ENCODE measurements at places on chromosomes 6 and 20.
A peak's percentile ranks its signal among the peaks of the same experiment; 100 is the strongest.

- DNase-seq, result no peak
These were observed 443.8 kb upstream of the SPTLC3 start for GRCh38 chr20:12564979-12565378.

DNA sequence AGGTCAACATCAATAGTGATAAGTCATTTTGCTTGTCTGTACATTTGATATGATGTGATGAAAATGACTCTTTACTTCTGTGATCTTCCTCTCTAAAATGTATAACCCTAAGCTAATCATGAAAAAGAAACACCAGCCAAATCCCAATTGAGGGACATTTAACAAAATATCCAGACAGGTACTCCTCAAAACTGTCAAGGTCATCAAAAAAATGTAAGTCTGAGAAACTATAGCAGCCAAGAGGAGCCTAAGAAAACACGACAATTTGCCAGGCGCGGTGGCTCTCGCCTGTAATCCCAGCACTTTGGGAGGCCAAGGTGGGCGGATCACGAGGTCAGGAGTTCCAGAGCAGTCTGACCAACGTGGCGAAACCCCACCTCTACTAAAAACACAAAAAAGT, 708.5 kb upstream of the ID4 start:
- no peak for DNase-seq

GRCh38 chr6:159094444-159095252, 49.9 kb upstream of the TAGAP start:
- DNase-seq, result no peak

- peak; percentile 43 for DNase-seq
These were observed 109.3 kb downstream of the GPX5 start for GRCh38 chr6:28634761-28635546.

DNA sequence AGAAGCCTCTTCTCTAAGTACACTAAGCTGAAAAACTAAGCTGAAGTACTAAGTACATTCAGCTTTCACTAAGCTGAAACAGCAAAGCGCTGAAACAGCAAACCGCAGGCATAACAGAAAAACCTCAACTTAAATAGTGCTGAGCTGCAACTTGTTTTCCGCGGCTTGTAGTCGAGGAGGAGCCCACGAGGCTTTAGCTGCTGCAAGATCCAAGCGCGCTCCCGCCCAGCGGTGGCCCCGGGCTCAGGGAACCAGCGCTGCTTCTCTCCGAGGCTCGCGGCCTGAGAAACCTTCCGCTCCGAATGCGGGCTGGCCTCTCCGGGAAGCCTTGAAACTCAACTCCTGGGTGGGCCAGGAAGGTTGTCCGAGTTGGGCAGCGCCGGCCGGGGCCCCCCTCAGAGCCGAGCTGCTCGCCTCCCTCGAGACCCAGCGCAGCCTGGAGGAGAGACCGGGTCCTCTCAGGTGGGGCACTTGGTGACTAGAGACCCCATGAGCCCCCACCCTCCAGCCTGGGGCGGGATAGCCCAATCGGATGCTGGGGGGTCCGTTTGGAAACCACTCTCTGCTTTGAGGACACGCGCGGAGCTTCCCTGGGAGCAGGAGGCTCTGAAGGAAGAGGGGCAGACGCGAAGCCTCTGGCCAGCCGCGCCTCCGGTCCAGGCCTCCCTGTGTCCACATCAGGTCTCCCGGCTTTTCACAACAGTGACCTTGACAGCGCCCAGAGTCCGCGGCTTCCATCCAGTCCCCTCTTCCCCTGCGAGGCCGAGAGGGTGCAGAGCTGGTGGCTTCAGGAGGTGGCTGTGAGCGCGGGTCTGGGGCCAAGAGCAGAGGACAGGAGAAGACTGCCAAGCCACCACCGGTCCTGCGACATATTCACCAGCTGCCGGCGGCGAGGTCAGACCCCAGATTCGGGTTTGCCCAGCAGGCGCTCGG, 38.1 kb upstream of the HLA-E start:
- DNase-seq, result peak; percentile 69

DNA sequence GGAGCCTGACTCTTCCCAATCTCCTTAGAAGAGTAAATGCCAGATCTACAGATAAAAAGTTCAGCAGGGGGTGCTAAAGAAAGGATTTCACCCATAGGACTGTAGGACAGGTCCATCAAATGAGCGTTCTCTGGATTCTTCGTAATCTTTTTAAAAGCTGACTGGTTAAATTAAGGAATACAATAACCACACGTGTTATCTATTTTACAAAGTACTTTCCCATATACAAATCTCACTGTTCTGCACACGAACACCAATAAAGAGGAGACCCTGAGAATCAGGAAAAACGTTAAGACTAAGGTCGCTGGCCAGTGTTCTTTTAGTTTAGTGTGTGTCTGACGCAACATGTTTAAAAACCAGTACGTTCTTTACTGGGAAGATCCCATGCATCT, 542 bp downstream of the TUBE1 start:
- no peak for DNase-seq

DNA sequence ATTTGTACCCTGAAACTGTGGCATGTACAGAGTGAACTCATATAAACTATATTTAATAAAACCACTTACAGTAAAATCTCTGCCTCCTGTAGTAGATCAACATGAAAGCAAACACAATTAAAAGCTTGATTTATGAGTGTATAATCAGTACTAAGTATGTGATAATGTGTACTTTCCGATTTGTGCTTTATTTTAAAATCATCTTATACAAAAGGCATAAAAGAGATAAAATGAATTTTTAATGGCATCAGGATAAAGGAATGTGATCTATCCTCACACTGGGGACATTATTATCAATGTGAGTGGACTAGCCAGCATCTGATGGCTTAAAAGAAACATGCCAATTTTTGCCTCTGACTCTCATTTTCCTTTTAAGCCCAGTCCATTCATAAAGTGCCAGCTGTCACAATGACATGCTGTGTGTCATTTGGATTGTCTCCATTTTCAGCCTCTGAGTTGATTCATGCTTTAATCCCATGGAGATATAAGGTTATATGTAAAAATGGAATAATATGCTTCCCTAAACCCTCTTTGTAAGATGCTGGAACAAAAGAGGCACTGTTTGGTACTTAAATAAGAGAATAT, 831.6 kb upstream of the EYS start:
- DNase-seq, result no peak

DNA sequence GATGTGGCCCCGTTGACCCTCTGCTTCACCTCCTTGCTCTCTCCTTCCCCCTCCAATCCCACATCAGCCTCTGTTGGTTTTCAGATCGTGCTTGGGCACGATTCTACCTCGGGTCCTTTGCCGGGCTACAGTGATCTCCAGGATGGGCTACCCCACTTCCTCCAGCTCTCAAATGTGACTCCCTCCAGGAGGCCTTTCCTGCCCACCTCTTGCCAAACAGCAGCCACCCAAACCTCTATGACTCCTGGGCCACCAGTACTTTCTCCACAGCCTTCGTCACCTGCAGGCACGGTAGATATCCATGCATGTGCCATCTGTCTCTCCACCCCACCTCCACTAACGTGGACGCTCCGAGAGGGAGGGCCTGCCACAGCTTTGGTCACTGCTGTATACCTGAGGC, 55.9 kb upstream of the NXT1 start:
- DNase-seq, result no peak

DNA sequence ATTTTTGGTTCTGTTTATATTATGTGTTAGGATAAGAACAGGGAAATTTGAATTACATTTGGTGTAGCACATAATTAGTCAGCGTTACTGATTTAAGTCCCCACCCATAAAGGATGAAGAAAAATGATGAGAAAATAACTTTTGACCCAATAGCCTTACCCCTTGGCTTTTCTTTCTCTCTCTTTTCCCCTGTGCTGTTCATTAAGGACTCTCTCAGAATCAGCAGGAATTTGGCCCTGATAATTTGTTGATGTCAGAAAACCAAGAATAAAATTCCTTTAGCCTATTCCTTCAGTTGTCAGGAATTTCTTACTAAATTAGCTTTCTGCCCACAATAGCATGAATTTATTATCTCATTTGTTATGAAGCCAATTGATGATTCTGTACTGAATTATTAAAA, 18.5 kb downstream of the PLCB1 start:
- no peak for DNase-seq

DNA sequence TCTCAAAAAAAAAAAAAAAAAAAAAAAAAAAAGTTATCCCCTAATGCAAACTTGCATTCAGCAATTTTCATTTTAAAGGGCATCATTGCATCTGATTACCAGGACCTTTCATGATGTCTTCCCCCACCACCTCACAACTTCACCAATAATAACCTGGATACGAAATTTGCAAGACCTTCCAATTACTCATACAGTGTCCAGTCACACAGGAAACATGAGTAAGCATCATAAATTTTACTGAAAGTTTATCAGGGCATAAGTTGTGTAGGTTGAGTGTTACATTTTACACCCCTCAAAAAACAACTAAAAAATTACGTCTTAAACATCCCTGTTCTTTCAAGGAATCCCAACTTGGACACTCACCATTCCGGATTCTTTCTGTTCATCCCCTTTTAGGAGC, 79.1 kb upstream of the ANKEF1 start:
- DNase-seq, result no peak

DNA sequence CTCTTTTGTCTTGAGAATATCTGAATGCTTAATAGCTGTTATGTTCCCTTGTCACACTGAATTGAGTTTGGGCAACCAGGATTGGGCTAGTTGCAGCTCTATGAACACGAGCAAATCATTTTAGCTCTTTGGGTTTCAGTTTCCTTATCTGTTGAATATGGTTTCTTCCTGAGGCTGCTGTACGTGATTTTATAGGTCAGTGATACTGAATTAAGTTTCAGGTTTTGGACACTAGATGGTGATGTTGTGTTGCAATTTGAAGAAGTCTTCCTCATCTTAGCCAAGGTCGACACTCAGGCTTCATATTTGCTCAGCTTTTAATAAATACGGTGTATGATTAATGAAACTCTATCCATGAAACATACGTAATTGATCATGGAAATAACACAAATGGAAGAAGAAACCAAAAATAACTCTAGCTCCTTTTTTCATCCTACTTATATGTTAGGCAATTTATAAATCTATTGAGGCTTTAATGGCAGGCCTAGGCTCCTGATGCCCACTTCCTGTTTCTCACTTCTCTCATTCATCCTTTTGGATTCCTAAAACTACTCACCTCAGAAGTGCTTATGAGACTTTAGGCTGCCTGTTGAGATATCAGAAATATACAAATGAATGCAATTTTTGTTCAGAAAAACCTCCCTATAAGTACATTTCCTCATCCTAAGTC, 354.1 kb upstream of the MAP3K7 start:
- DNase-seq, result no peak

DNA sequence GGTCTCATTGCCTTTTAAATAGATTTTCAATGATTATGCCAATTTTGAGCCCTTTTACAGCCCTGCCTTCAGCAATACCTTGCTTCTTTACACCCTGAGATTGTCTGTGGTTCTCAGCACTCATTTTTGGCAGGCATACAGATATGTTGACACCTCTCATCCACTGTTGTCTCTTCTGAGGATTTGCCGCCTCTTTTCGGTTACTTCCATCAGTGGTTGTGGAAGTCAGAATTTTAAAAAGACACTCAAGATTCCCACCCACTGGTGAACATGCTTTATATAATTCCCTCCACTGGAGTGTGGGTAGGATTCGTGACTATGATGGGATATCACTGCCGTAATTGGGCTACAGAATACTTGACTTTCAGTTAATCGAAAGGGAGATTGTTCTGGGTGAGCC, 37.4 kb upstream of the KIF13A start:
- no peak for DNase-seq

DNA sequence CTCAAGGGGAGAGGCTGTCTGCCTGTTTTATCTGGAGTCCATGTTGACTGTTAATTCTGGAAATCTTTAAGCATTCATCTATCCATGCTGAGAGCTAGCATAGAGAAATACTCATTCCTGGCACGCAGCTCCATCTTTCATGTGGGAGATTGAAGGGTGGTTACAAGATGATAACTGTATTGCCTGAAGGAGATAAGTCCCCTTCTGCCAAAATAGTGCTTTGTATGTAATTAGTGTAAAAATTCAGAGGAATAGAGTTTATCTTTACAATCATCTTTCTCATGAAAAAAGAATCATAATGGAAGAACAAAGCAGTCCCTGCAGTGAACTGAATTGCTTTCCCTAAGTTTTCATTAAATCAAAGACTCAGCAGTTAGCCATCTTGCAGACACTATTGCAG, 256.5 kb downstream of the SLC35F1 start:
- no peak for DNase-seq

DNA sequence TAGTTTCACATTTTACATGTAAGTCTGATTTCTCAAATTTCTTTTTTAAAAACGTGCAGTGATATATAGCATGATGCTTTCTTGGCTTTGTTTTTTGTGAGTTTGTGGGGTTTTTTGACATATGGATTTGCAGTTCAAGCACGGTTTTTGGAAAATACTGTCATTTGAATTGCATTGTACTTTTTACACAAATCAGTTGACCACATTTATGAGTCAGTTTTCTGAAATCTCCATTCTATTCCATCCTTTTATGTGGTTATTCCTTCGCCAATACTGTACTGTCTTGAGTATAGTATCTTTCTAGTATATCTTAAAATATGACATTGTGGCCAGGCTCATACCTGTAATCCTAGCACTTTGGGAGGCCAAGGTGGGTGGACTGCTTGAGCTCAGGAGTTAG, 890.0 kb upstream of the CITED2 start:
- no peak for DNase-seq

GRCh38 chr6:91786474-91787184, 1199.8 kb upstream of the MAP3K7 start:
- DNase-seq, result no peak

GRCh38 chr6:14857501-14857900, 388.4 kb upstream of the JARID2 start:
- no peak for DNase-seq

DNA sequence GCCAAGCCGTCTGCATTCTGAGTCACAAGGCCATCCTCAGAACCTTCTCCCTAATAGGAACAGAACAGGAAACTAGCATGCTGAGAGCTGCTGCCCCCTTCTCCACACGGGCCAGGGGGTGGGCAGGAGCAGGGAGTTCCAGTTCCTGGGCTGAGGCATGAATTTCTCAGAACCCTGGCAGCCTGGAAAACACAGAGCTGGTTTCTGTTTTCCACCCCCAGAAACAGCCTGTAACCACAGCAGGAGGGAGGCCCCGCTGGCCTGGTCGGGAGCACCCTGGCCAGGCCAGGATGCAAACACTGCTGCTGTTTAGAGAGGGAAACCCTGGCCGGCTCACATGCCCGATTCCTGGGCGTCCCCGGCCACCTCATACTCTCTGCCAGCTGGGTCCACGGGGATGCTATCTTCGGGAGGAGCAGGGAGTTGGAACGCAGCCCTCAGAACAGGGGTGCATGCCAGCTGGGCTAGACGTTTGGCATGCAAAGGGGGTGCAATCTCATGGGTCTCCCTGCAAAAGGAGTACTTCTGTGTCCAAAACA, 130.1 kb downstream of the NFATC2 start:
- DNase-seq, result peak; percentile 84

GRCh38 chr6:1624058-1624850, 14.5 kb downstream of the FOXC1 start:
- DNase-seq, result peak; percentile 50

DNA sequence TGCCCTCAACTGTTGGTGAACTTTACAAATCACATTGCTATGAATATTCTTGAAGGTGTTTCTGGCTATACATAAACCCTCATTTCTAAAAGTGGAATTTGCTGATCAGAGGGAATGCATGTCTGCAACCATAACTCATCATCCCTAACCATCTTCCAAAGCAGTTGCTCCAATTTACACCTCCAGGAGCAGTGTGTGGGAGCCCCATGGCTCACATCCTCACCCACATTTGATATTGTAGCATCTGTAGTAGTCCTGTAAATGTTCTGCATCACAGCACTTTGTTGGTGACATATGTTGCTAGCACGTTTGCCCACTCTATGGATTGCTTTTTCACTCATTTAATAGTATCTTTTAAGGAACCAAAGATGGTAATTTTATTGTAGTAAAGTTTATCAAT, 183.8 kb upstream of the SMLR1 start:
- DNase-seq, result no peak

- DNase-seq, result no peak
These were observed 646 bp downstream of the RPS6KA2 start for GRCh38 chr6:166626177-166627032.
